ENCODE measurements at places on chromosomes 3 and 15.

- no peak for DNase-seq
These were observed 36.4 kb downstream of the SUCNR1 start for GRCh38 chr3:151909681-151910405.

DNA sequence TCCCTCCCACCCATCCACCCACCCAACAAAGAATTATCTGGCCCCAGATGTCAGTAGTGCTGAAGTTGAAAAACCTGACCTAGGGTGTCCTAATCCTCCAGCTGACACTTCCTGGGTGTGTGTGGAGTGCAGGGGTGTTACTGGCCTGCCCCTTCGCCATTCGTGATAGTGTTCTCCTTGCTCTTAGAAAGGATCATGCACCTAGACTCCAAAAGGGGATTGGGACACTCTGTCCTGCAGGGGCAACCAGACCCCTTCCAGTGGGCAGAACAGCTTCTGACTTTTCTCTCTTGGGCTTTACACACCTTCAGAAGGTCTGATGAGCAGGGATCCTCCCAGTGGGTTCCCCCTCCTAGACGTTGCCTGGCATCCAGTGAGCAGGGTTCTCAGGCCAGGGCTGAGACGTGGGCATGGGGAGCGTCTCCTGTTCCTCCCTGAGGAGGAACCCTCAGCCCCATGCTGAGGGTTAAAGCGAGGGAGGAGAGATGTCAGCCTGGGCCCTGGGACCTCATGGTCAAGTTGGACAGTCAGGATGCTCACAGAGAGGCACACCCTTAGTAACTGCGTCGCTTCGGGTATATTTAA, 75.0 kb downstream of the AAGAB start:
- DNase-seq = no peak

- DNase-seq = no peak
These were observed 361.4 kb downstream of the VGLL3 start for GRCh38 chr3:86629511-86629910.

DNA sequence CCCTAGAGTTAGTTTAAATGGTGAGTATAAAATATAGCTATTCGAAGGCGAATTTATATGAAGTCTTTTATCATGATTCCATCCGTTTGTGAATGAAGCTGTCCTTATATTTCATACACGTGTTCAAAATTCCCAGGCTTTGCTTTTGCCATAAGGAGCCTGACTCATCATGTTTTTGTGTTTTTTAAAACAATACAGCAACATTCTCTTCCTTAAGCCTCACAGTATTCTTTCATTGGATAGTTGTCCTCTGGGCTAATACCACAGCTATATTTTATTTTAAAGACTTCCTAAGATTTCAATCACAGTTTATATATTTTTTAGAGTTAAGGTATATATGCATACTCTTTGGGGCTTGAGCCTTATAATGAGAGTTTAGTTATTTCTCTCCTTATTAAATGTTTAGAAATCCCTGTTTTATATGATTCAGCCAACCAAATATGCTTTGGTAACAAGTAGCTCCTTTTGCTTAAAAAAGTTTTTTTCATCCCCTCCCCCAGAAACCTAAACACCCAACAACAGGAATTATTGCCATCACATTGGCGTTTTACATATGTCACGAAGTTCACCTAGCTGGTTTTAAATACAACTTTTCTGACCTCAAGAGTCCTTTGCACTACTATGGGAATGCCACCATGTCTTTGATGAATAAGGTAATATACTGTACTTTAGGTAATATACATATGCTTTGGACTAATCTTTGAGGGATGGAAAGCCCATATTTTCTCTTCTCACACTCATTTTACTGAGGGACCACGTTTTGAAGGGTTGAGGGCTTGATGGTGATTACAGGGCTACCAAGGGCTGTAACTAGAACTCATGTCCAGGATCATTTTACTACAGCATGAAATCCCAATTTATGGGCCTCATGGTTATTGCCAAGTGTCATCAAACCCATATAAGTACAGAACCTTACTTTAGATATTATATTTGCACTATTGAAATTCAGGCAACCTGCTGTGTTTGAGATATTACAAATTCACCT, 28.5 kb downstream of the ST3GAL6 start:
- DNase-seq = no peak

GRCh38 chr3:23611737-23612295, 193.9 kb upstream of the UBE2E1 start:
- DNase-seq = no peak

- no peak for DNase-seq
These were observed 308.0 kb upstream of the THRB start for GRCh38 chr3:24802614-24803013.

GRCh38 chr15:65394936-65395335, 17.1 kb upstream of the IGDCC3 start:
- DNase-seq = no peak

- DNase-seq = no peak
These were observed 13.6 kb downstream of the WNT7A start for GRCh38 chr3:13866041-13866965.

GRCh38 chr3:114756506-114757279, 390.4 kb downstream of the ZBTB20 start:
- no peak for DNase-seq

GRCh38 chr3:194121891-194122631, 13.9 kb upstream of the HES1 start:
- DNase-seq = no peak

DNA sequence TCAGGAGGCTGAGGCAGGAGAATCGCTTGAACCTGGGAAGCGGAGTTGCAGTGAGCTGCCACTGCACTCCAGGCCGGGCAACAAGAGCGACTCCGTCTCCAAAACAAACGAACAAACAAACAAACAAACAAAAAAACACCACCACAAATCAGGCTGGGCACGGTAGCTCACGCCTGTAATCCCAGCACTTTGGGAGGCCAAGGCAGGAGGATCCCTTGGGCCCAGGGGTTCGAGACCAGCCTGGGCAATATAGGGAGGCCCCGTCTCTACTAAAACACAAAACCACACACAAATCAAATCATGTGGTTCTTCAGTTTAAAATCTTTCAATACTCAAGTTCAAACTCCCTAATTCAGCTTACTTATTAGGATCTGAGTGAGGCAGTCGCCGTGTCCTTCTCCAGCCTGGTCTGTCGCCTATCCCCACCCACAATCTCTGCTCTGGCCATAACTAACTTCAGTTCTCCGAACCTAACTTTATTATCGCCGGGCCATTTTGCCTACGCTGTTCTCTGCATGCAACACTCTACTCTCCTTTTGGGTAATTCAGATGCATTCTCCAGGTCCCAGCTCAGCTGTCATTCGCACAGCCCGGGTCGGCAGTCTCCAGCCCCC, 660 bp upstream of the RTF1 start:
- DNase-seq = no peak

DNA sequence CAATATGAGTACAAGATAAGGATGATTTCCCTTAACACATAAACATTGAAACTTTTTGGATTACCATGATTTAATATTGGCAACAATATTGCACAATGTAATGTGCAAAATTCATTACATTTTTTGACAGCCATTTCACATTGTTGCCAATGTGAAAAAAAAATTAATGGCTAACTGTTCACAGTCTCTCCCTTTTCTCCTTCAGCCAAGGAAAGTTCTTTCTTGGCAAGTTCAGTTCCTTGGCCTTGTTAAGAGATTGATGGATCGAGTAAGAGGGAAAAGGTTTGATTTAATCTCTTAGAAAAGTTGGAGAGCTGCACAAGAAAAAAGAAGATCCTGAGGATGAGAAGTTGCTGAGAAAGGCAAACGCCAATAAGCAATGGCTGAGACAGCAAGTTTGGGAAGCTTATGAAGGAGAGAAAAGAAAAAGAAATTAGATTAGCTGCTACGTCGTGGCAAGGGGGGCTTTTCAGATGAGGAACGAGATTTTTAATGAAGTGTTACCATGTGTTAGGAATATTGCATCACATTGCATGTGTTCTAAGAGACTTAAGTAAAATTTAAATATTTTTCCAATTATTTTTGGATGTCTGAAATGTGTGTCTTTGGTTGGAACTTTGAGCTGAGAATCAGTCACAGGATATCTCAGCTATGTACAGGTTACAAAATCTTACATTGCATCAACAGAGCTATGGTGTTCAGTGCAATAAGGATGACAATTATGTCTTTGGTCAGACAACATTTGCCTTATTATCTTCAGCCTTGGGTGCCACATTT, 61.4 kb upstream of the ZNF280D start:
- no peak for DNase-seq

- DNase-seq = no peak
These were observed 28.2 kb downstream of the UBE3A start for GRCh38 chr15:25410649-25411048.

- no peak for DNase-seq
These were observed 27.0 kb downstream of the NDUFB4 start for GRCh38 chr3:120622870-120623726.

- DNase-seq = no peak
These were observed 39.1 kb upstream of the CMTM7 start for GRCh38 chr3:32352563-32352962.

GRCh38 chr3:61562721-61563312, 1.4 kb downstream of the PTPRG start:
- DNase-seq = no peak

GRCh38 chr15:65263313-65263712, 23.4 kb downstream of the PARP16 start:
- no peak for DNase-seq

GRCh38 chr3:191256405-191256804, 57.4 kb downstream of the OSTN start:
- DNase-seq = no peak

- DNase-seq = no peak
These were observed 52.8 kb downstream of the GPR160 start for GRCh38 chr3:170090601-170090981.

- no peak for DNase-seq
These were observed 23.7 kb downstream of the APH1B start for GRCh38 chr15:63301088-63301487.

DNA sequence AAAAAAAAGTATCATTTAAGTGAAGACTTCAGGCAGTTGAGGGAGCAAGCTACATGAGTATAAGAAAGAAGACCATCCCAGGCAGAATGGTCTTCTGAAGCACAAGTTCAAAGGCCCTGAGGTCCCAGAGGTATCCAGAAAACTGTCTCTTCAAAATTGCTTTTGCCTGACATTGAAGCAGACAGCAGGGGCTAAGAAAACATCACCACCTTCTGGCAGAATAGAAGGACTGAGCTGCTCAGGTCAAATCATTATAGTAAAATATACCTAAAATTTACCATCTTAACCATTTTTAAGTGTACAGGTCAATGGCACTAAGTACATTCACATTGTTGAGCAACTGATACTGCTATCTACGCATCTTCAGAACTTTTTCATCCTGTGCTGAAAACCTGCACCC, 16.4 kb downstream of the GPR160 start:
- DNase-seq = peak; percentile 18

DNA sequence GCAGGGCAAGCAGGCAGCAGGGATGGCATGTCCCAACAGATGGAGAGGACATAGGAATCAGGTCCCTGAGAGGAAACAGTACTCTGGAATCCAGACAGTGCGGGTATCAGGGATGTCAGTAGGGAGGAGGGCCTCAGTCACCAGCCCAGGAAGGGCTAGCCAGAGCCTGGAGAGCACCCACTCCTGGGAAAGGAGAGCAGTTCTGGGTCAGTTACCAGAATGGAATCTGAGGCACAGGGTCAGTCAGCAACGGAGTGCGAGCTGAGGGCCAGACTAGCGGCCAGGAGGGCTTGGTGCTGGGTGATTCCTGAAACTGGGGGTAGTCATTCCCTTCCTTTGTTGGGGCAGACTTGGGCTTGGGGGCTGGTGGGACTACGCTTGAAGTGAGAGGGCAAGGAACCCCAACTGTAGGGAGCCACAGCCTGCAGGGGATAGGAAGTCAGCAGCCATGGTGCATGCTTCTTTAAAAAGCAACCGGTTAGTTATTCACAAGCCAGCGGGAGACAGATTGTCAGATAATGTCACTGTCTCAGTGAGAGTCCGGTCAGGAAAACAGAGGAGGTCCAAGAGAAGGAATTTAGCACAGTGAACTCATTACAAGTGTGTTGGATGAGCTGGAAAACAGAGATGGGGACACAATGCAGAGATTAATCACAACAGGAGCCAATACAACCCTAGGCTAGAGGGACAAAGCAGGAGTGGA, 27.9 kb downstream of the PLA1A start:
- DNase-seq = no peak

- DNase-seq = no peak
These were observed 133.3 kb downstream of the SUCLG2 start for GRCh38 chr3:67521053-67521646.

DNA sequence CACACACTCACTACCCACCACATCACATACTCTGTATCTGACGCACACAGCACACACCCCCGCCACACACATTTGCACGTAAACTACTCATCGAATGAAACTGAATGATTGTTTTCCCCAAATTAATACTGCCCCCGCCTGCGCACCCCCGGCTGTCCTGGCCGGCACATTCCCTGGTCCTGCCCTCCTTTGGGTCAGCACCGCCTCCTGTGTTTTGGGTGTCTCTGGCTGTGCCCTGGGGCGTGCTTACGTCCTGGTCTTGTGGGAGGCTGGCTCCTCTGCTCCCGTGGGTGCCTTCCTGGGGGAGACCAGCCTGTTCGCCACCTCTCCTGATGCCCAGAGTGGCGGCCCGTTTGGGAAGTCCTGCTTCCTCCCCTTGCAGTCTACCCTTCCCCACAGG, 30.2 kb downstream of the APBA2 start:
- no peak for DNase-seq

DNA sequence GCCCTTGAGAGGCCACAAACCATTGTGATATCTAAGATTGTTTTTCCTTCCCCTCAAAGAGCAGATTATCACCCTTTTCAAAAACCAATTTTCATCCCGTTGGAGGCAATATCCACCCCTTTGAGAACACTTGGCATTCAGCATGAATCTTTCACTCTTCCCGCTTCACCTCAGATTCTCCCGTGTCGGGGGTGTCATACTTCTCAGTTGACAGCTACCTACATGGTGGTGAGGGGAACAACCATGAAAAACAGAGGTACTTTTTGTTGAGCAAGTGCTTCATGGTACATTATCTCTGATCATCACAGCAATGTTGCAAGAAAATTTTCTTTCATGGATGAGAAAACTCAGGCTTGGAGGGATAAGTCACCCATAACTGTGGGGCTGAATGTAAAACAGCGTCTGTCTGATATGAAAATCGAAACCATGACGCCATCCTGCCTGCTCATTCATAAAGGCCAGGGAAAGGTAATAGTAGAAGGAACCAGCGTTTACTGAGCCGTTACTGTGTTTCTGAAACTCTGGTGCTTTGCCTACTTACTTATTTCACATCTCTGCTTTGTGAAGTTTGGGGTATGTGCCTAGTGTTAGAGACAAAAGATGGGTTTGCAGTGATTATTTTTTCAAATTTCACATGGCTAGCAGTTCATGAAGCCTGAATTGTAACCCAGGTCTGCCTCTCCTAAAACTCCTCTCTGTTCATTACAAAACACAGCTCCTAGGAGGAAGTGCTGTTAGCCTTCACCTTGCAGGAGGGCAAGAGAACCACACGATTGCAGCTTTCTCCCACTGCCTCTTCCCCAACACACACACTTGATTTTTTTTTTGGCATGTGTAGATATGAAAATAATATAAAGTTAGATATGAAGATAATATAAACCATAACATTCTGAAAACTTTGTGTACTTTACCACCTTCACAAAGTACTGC, 35.4 kb downstream of the SV2B start:
- DNase-seq = peak; percentile 24

- no peak for DNase-seq
These were observed 515.9 kb downstream of the RBMS3 start for GRCh38 chr3:29796808-29797207.

- DNase-seq = no peak
These were observed 11.0 kb downstream of the TRAT1 start for GRCh38 chr3:108833611-108834010.

- no peak for DNase-seq
These were observed 349.6 kb downstream of the PLCL2 start for GRCh38 chr3:17234382-17234781.

All from GM19239 (cell line).